ENCODE measurements at places on chromosomes 6 and 20. TPM values are rescaled to one million over a fixed set of nuclear protein-coding genes. Genes with fewer than 3 reads are reported as not detected.

The EFCAB8 gene
- 2.3 TPM for total RNA-seq

The BCAS4 gene
- total RNA-seq, result 11.4 TPM

The SLC24A3 gene
- total RNA-seq, result 5.1 TPM

The SMPDL3A gene
- 13.3 TPM for total RNA-seq

Data from thyroid gland (tissue), 4 donors.